ENCODE measurements at places on chromosomes 12 and 14. TPM values are rescaled to one million over a fixed set of nuclear protein-coding genes. Genes with fewer than 3 reads are reported as not detected.

The OLR1 gene
- not detected for total RNA-seq

The KRT85 gene
- total RNA-seq = not detected

The TAS2R30 gene
- total RNA-seq = 0.98 TPM

The GPX2 gene
- total RNA-seq = not detected

The DHRS2 gene
- 7.1 TPM for total RNA-seq

The PRR4 gene
- 1.3 TPM for total RNA-seq

The ISM2 gene
- not detected for total RNA-seq

The ESRRB gene
- not detected for total RNA-seq

The DNAI7 gene
- not detected for total RNA-seq

The FBXW8 gene
- 6.1 TPM for total RNA-seq

The NXPH4 gene
- total RNA-seq = 1.7 TPM

The CIROP gene
- total RNA-seq = not detected

The NUAK1 gene
- 6.9 TPM for total RNA-seq

The LRRC43 gene
- total RNA-seq = 0.59 TPM

The WNT1 gene
- not detected for total RNA-seq

The MSRB3 gene
- total RNA-seq = 27.7 TPM

All from RPMI7951 (cell line).